Substantia nigra (tissue), 51 donors: ENCODE measurements at places on chromosomes 13 and 19.

GRCh38 chr19:1860042-1860775 is 3.2 kb downstream of the KLF16 start:
- DNase-seq = no peak

DNA sequence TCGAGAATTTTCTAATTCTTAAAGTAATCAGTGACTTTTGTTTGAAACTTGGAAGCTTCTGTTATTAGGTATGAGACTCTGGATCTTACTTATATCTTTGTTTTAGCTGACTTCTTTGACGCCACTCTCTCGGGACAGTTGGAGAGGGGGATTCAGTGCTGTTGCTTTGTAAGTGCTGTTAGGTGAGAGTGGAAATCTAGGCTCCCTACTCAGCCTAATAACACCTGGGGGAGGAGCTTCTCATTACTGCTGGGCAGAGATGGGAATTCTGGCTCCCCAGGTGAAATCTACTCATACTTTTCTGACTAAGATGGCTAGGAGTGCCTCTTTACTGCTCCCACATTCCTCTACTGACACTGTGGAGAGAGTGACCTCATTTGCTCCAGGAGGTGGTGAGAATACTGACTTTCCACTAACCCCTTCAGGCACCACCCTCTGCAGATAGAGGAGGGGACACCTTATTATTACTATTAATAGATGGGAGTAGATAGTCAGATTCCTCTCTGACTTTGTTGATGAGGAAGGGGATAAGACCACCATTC is 324.9 kb upstream of the SPRY2 start:
- no peak for DNase-seq

GRCh38 chr13:83730674-83731073 is 151.6 kb downstream of the SLITRK1 start:
- peak; percentile 10 for DNase-seq

DNA sequence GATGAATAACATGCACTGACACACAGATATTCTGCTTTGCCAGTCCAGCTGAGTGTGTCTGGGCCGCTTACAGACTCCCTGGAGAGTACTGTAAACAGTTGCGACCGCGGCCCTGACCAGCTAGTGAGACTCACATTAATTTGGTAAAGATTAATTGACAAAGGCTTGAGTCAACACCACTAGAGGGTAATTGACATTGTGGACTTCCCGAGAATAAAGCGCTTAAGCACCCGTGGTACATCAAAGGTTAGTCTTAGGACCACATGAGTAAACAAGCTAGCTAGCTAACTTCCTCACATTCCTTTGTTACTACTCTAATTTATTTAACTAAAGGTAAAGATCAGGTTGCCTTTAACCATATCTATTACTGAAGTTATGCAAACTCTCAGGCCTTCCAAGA is 624.4 kb upstream of the ARGLU1 start:
- no peak for DNase-seq

GRCh38 chr19:53826876-53827275 is 2.8 kb upstream of the NLRP12 start:
- no peak for DNase-seq

GRCh38 chr13:106047859-106048258 is 487.6 kb downstream of the EFNB2 start:
- DNase-seq = no peak

GRCh38 chr19:45969676-45970075 is 4.0 kb downstream of the NOVA2 start:
- DNase-seq = no peak

GRCh38 chr19:41956621-41957020 is 2.5 kb downstream of the RABAC1 start:
- no peak for DNase-seq

- DNase-seq = no peak
These were observed 28.1 kb downstream of the KEAP1 start for GRCh38 chr19:10474962-10475451.

DNA sequence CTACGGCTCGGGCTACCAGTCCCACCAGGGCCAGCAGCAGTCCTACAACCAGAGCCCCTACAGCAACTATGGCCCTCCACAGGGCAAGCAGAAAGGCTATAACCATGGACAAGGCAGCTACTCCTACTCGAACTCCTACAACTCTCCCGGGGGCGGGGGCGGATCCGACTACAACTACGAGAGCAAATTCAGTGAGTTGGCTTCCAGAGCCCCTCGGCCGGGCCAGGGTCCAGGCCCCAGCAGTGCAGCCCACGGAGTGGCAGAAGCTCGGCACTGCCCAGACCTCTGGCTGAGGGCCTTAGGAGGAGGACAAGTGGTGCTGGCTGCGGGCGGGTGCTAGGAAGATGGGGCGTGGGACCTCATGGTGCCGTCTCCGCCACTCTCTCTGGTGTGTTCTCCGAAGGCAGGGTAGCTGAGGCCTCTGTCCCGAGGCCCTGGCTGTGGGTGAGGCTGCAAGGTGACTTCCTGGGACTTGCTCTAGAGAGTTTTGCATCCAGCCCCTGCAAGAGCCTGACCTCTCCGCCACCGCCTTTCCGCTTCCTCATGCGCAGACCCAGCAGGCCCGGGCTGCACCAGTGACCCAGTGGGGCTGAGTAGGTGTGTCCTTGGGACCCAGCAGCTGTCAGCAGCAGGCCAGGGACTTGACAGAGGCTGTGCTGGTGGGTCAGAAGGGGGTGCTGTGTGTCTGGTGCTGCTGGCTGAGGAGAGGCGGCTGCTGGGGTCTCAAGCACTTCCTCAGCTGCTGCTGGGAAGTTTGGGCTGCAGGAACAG is 13.5 kb upstream of the QTRT1 start:
- DNase-seq = no peak

DNA sequence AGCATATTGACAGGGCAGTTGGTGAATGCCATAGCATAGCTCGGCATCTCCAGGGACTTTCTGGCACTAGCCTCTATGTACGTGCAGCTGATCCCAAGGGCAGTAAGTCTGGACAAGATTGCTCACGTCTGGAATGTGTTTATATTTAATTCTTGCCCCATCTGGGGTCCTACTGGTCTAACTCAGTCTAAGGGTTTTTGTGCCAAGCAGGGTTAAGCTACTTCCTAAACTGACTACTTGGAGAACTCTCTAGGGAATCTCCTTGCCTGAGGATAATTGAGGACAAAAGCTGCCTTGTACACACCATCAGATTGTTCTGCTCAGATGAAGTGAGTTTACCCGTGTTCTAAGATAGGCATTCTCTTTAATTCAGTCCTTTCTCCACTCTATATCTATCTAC is 358.1 kb downstream of the MYO16 start:
- DNase-seq = no peak
